ENCODE measurements at places on chromosomes 1 and 21. TPM values are rescaled to one million over a fixed set of nuclear protein-coding genes. Genes with fewer than 3 reads are reported as not detected.

The OR2L13 gene
- not detected for total RNA-seq

The COL11A1 gene
- total RNA-seq, result 0.45 TPM

DNA sequence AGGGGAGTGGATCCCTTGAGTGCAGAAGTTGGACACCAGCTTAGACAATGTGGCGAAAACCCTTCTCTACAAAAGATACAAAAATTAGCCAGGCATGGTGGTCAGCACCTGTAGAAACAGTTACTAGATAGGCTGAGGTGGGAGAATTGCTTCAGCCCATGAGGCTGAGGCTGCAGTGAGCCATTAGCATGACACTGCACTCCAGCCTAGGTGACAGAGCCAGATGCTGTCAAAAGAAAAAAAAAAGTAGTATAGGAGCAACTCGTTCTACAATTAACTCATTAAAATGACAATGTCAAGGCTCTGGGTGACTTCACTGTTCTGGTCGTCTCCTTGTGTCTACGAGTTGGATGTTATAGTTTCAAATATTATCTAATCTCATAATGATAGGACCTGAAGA is 370.6 kb upstream of the NCAM2 start:
- no peak for DNase-seq

GRCh38 chr1:112389689-112390088 is 6.3 kb upstream of the CTTNBP2NL start:
- no peak for DNase-seq

DNA sequence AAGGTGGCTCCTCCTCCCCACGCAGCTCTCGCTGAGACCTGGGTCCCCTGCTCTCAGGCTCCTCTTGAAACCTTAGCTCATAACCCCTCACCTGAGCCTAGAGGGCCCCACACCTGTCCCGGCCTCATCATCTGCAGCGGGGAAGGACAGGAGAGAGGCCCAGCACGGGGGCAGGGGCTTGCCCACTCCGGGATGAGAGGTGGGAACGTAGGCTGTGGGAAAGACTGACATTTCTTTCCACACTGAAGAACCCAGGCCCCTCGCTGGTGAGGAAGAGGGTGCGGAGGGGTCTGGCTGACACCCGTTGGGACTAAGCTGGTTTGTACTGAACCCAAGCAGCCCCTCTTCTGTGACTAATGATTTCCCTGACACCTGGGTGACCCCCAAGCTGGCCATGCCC is 14.0 kb upstream of the NES start:
- DNase-seq, result no peak

DNA sequence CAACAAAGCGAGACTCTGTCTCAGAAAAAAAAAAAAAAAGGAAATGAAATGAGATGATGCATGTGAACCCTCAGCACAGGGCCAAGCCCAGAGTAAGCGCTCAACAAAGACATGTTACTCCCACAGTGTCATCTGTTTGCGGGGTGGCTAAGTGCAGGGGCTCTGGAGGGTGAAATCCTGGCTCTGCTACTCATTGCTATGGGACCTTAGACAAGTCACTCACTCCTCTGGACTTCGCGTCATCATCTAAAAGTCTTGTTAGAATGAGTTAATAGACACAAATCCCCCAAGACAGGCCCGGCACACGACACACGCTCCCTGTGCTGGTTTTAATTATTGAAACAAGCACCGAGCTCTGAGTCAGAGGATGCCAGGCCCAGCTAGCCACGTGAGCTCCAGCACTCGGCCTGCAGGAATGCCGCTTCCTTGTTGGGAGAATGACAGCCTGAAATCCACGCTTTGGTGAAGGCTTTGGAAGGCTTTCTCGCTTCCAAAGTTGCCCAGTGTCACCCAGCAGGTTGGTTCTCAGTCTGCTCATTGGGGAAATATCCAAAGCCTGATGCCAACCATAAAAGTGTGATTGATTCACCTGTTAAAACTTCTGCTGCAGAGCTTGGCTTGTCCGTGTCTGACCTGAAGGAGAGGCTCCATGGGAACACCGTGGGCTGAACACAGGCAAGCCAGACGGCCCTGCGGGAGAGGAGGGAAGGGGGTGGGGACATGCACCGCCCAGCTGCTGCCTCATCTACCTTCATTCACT is 36.7 kb upstream of the TARDBP start:
- peak; percentile 27 for DNase-seq

GRCh38 chr1:91635763-91636162 is 135.1 kb downstream of the CDC7 start:
- DNase-seq, result peak; percentile 16

DNA sequence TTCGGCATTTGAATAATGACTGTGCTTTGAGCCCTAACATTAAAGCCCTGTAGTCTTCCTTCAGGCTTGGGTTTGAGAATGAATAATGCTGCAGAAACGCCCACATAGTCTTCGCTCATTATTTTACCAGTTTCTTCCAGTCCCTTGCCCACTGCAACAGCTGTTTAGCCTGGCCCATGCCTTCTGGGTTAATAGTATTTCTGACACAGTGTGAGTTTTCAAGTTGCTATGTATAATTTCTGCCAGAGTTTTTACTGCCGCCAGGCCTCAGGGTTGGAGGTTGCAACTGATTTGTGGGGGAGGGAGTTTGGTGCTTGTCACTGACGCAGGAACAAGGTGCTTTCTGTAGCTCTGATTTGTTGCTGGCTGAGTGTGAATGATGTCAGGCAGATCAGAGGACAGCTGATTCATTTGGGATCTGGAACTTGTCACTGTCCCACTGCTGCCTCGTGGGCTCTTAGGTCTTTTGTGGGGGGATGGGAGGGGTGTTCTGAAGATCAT is 109.8 kb downstream of the MAST2 start:
- DNase-seq, result peak; percentile 95

- DNase-seq, result peak; percentile 73
Observed at GRCh38 chr1:26998429-26999300, 5.2 kb downstream of the TRNP1 start.

DNA sequence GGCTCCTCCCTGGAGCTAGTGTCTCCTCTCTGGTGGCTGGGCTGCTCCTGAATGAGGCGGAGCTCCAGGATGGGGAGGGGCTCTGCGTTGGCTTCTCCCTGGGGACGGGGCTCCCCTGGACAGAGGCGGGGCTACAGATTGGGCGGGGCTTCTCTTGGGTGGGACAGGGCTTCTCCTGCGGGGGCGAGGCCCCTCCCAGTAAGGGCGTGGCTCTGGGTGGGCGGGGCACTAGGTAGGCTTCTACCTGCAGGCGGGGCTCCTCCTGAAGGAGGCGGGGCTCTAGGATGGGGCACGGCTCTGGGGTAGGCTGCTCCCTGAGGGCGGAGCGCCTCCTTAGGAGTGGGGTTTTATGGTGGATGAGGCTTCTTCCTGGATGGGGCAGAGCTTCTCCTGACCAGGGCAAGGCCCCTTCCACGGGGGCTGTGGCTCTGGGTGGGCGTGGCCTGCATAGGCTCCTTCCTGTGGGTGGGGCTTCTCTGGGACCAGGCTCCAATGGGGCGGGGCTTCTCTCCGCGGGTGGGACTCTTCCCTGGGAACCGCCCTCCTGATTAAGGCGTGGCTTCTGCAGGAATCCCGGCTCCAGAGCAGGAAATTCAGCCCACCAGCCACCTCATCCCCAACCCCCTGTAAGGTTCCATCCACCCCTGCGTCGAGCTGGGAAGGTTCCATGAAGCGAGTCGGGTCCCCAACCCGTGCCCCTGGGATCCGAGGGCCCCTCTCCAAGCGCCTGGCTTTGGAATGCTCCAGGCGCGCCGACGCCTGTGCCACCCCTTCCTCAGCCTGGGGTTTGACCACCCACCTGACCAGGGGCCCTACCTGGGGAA is 22.7 kb upstream of the ARF1 start:
- DNase-seq, result peak; percentile 13

DNA sequence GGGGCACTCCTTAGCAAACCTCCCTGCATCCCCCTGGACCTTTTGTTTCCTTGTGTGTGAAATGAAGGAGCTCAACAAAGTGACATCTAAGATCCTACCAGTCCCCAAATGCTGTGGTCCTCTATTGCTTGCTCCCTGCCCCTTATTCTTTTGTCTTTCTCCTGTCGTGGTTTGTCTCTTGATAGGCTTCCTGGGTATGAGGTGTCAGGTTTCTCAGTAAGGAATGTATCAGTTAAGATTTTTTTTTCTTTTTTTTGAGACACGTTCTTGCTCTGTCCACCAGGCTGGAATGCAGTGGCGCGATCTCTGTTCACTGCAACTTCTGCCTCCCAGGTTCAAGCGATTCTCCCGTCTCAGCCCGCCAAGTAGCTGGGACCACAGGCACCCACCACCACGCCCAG is 16.8 kb downstream of the CNIH3 start:
- DNase-seq, result peak; percentile 63

Measured in fibroblast of the aortic adventitia (primary cell).